Hematopoietic multipotent progenitor cell treated with erythropoietin and hydrocortisone succinate and interleukin-3 and kit ligand, for 15 days (in vitro differentiated cells): ENCODE measurements at places on chromosomes 4 and X.

GRCh38 chrX:29090811-29091210 lies 503.6 kb downstream of the IL1RAPL1 start:
- no peak for DNase-seq

DNA sequence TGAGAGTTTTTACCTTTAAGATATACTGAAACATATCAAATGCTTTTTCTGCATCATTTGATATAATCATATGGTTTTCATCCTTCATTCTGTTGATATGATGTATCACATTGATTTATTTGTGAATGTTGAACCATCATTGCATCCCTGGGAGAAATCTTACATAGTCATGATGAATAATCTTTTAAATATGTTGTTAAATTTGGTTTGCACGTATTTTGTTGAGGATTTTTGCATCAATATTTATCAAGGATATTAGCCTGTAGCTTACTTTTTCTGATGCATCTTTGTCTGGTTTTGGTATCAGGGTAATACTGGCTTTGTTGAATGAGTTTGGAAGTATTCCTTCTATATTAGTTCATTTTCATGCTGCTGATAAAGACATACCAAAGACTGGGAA lies 541.4 kb downstream of the TLL1 start:
- no peak for DNase-seq

DNA sequence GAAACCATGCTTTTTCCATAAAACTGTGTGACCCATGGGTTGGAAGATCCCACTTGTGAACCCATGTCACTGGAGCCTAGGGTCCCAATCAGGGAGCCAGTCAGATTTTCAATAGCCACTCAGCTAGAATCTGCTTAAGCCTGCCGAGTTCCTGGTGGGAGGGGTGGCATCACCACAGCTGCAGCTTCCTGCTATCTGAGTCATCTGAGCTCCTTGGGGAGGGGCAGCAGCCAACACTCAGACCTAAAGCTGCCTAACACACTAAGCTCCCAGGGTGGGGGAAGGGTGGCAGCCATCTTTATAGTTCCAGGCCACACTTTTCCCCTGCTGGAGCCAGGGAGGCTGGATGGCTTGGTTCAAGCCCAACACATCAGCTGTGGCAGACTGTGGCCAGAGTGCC lies 350.1 kb downstream of the C4orf33 start:
- no peak for DNase-seq

- DNase-seq: no peak
Observed at GRCh38 chrX:150421816-150422215, 58.7 kb downstream of the MAMLD1 start.

GRCh38 chr4:53960843-53961242 lies 103.6 kb downstream of the CHIC2 start:
- DNase-seq: no peak

DNA sequence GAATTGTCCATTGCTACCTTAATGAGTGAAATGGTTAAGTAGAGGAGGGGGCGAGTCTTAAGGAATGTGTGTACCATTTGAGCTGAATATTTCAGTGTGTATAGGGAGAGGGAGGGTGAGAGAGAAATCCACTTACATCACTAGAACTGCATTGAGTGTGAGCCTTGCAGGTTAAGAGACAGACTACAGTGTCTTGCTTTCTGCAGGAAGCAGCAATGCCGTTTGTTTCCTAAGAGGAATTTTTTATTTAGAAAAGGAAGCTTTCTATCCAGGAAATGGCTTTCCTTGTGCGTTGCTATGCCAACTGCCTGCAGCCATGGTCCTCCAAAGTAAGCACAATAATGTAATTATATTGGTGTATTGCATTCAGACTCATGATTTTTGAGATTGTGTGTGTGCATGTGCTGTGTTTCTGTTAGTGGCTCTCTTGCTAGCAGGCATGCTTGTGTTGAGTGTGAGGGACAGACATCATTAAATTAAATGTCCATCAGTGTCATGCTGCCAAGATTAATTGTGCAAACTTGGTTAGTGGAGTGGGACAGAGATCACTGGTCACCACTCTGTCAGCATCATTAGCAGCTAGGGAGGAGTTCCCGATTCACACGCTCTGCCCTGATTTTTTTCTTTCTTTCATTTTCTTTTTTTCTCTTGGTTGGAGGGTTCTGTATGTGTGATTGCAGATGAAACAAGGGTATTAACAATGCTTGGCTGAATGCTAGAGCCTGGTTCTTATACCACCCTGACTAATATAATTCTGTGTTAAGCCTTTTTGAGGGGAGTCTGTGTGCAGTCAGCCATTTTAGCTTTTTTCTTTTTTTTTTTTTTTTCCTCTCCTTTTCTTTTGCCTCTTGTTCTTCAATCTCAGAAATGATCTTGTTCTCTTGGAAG lies 164.3 kb downstream of the RAPGEF2 start:
- DNase-seq: no peak

GRCh38 chrX:47228550-47229270 lies 4.1 kb upstream of the USP11 start:
- DNase-seq: no peak

GRCh38 chr4:53015681-53016080 lies 153.6 kb downstream of the RASL11B start:
- DNase-seq: no peak

DNA sequence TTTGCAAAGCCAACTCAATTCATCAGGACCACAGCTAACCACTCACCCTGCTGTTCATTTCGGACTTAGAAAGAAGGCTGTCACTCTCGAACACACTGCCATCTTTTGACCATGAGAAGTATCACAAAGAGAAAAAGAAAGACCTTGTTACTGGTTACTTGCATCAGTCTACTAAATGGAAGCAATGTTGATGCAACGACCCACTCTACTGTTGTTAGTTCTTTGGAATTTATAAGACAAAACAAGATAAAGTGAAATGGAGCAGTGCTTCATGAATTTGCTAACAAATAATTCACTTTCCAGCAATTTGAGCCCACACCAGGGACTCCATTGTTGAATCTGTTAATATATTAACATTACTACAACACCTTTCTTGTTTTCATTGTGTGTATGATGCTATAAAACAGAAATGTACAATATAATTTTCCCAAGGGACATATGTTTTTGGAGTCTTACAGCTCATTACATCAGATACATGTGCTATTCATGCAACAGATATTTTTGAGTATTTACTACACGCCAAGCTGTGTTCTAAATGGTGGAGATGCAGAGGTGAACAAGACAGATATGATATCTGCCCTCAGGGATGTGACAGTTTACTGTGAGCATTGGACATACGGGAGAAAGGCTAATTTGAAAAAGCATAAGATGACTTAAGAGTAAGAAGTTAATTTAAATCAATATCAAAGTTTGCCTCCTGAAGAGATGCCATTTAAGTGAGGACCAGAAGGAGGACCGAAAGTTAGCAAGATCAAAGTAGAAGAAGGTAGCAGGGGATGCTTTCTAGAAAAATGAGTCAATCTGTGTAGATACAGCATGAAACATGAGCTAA lies 87.2 kb downstream of the AREG start:
- peak; percentile 19 for DNase-seq
